ENCODE measurements at places on chromosomes 11 and 22.

DNA sequence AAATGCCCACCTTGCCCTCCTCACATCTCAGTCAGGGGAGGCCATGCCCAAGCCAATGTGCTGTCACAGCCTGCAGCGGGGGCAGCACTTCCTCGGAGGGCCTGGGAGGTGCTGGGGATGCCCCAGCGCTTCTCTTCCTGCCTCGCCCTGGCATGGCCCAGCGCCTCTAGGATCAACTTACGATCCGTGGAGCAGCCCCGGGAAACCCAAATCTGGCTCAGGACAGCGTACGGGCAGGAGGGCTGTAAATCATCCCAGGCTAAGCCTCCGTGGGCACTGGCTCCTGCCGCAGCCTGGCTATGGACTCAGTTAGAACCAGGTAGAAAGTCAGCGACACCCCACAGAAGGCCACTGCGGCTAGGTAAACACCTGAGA is 60.9 kb upstream of the EMID1 start:
- no peak for DNase-seq

DNA sequence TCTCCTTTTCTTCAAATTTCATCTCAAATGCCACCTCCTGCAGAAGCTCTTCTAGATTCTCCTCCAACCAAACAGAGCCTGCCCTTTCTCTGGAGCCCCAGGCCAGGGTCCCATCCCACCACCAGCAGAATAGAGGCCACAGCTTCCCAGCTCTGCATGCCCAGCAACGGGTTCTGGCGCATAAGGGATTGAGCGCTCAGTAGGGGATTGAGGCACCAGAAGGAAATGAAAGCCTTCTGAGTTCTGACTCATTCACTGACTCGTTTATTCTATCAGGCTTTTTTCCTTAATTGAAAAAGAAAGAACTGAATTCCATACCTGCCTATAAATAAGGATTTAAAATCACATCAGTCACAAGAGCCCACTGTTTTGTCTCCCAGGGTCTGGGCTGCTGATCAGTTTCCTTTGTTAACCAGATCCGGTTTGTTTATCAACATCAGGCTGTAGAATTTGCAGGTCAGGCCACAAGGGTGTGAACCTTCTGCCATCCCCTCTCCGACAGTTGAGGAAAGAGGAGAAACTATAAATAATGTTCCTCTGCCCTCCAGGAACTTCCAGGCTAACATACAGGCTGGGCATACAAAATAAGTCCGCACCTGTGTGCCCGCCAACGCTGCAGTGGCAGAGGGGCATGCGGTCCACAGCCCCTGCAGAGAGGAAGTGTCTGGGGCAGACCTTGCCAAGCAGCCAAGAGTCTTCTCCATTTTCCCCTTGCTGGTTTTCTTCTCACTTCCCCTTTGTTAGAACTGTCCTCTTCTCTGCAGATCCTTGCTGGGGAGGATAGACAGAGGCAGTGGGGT is 63.5 kb upstream of the PRDM11 start:
- DNase-seq = no peak

DNA sequence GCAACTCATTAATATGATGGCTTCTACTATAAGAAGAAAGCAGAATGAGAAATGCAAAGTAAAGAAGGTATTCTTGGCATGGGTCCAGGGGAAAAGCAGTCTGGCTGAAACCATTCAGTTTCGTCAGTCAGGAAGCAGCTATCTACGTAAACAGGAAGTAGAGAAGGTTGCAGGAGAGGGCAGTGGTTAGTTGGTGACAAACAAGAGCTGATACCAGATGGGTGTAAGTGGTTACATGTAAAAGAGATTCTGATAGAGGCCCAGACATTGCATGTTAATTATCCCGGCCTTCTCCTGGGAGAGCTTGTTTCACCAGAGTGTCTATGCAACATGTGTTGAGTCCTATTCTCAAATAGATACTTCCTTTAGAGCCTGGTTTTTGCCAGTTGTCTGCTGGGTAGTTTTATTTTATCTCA is 58.4 kb upstream of the PSMA1 start:
- no peak for DNase-seq

DNA sequence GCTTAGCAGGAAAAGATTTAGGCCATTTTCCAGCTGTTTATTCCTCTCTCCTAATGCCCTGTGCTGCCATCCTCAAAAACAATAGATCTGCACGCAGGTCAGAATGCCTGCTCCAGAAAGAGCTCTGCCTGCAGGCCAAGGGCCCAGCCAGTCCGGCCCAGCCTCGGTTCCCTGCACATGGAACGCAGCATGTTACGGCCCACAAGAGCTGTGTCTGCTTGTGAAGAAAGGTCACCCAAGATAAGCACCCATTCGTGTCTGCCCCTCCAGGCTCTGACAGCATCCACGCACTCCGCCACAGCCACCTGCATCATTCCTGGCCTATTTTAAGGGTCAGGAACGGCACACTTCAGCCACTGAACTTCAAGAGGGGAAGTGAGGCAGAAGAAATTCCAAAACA is 152.2 kb downstream of the SPATA19 start:
- DNase-seq = no peak

DNA sequence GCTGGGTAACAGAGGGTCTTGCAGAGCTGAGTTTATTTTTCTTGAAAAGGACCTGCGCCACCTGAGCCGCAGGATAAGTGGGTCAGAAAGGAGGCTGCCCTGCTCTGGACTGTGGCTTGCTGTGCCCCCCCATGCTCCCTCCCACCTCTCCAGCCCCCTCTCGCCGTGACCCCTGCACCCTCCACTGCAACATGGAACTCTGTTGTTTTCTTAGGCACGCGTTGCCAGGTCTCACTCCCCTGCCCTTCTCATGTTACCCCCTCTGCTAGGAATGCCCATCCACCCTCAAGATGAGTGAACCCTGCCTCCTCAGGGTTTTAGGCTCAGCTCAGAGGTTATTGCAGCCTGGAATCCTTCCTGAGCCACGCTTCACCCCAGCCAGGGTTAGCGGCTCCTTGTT is 10.8 kb downstream of the ETS1 start:
- no peak for DNase-seq

GRCh38 chr22:49214976-49215375 is 612.7 kb downstream of the BRD1 start:
- DNase-seq = no peak

GRCh38 chr11:71525188-71525937 is 1.7 kb upstream of the KRTAP5-7 start:
- DNase-seq = no peak

DNA sequence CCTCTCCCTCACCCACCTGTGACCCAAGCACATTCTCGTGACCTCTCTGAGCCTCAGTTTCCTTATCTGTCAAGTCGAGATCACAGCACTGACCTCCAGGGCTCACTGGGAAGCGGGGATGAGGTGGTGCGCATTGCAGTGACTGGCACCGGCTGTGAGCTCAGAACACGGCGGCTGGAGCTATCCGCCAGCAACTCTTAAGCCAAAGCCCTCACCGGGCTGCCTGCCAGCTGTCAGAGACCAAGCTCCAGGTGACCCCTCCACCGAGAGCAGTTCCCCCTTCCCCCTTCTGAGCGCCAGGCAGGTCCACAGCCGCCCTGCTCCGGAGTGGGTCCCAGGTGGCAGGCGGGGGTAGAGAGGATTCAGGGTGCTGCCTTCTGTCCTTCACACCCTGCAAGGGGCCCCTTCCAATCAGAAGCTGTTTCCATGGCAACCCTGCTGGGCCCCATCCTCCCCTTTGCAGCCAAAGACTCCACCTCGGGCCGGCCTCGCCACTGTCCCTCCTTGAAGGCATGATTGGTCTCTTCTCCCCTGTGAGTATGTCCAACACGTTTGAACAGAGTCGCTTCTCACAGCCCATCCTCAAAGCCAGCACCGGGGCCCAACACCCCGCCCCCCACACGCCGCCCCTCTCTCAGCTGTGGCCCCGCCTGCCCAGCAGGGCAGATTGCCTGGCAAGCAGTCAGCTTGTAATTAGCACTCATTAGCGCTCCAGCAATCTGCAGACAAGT is 98.7 kb downstream of the WNT7B start:
- no peak for DNase-seq

DNA sequence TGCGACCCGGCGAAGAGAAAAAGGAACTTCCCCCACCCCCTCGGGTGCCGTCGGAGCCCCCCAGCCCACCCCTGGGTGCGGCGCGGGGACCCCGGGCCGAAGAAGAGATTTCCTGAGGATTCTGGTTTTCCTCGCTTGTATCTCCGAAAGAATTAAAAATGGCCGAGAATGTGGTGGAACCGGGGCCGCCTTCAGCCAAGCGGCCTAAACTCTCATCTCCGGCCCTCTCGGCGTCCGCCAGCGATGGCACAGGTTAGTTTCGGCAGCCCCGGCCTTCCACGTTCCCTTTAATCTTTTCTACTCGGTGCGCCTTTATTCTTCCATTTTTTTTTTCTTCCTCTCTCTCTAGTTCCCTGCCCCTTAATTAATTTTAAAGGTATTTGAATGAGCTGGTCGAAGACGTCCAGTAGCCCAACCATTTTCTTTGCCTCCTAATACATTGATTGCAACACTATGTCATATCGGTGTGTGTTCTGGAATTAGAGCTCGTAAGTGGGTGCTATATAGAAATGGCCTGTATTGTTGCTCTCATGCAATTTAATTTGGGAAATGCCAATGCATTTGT is 537 bp downstream of the EP300 start:
- no peak for DNase-seq

GRCh38 chr11:47907499-47907898 is 59.3 kb upstream of the NUP160 start:
- no peak for DNase-seq

DNA sequence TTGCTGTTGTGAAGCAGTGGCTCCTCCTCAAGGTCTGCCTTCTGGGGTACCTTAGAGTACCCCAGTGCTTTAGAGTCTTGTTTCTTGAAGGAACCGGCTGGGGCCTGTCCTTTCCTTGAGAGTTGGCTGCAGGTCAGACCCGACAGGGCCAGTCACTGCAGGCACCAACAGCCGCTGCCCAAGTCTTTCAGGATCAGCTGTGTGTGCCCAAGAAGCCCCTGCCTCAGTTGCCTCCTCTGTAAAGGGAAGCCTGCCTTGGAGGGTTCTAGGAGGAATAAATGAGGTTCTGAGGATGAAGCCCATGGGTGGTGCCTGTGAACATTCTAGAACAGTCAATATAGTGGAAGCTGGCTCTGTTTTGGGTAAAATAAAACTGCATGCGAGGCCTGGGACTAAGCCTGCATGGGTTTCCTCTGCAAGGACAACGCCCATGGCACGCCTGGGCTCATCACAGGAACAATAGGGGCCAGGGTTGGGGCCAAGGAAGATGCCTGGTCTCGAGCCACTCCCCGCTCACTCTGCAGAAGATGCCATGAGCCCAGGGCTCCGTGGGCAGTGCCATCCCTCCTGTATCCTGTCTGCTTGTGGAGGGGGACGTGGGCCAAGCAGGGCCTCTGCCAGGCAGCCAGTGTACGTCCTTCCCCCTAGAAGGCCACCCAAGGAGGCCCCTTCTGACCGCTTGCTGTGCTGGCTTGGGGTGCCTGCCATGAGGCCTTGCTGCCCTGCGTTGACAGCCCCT is 81.6 kb downstream of the MED15 start:
- DNase-seq = no peak

DNA sequence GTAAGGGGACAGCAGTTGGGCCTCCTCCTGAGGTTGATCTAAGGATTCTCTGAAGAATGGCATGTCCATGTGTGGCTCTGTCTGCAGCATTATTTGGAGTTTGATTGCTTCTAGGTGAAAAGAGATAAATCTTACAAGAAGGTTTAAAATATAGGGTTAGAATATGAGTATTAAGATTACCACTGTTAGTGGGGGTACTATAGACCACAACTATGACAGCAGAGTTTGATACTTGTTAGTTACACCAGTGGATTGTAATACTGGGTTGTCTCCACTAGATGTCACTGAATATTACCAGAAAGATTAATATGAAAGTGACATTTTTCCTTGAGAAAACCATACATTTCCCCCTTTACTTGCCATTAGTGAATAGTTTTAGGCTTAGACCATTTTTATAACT is 47.9 kb downstream of the ZNF280B start:
- DNase-seq = peak; percentile 10

DNA sequence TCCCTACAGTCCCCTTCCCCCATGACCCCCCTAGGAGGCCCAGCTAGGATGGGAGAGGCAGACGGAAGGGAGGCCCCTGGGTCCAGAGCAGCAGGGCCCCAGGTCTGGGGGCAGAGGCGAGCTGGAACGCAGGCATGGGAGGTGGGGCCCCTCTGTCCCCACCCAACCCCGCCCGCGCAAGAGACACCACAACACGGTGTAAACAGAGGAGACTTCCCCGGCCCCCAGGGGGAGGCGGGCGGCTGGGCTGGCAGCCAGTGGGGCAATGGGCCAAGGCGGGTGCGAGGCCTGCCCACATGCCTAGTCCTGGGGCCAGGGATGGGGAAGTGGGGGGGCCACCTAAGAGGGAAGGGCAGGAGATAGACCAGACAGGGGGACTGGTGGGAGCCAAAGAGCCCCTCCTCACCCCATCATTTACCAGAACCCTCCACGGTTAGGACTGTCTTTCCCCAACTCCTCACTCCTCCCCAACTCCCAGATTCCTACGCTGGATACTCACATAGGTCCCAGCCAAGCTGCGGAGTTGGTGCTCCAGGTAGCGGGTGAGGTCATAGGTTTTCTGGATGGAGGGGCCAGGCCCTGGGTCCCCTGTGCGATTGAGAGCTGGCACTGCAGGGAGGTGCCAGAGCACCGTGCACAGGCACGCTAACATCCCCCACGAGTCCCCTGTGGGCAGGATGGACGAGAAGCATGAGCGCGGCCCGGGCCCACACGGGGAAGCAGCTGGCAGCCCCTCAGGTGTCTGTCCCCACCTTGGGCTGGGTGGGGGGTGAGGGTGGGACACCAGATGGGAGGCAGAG is 6.2 kb downstream of the CLCF1 start:
- no peak for DNase-seq

DNA sequence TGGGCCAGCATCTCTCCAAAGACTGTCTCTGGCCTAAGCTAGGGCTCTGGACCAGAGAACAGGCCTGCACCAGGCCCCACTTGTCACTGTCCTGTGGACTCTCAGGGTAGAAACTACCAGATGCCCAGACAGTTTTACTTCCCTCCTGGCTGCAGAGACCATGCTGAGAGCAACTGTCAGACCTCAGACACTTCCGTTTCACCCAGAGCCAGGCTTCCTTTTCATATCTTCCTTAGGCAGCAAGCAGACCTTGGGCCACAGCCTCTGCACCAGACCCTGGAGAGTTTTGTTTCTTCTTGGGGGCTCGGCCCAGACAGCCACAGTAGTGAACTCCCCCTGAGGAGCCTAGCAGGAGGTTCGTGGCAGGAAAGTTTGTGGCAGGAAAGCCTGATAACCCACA is 12.1 kb upstream of the FCHSD2 start:
- DNase-seq = no peak

GRCh38 chr11:95088946-95089619 is 563 bp upstream of the ENDOD1 start:
- no peak for DNase-seq

DNA sequence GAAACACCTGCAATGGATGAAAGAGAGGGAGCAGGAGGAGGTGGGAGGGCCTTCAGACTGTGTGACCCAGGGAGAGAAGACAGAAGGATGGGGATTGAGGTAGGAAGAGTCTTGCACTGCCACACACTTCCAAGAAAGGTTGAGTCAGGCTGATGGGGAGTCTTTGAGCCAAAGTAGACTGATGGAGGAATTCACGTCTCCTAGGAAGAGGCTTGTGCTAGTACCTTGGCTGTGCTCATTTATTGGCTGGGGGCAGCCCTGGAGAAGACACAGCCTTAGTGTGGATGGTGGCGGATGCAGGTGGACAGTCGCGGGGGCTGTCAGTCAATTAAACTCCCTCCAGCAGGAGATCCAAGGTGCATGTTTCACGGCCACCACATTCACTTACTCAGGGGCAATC is 16.2 kb upstream of the ACCSL start:
- DNase-seq = no peak

- DNase-seq = no peak
These were observed 188.2 kb upstream of the TBCEL start for GRCh38 chr11:120835601-120836228.

GRCh38 chr11:94418123-94418765 is 17.0 kb upstream of the GPR83 start:
- no peak for DNase-seq

Measured in RCC 7860 (cell line).